Hematopoietic multipotent progenitor cell treated with erythropoietin and hydrocortisone succinate and interleukin-3 and kit ligand, for 17 days (in vitro differentiated cells): ENCODE measurements at places on chromosomes 4 and X.
A peak's percentile ranks its signal among the peaks of the same experiment; 100 is the strongest.

DNA sequence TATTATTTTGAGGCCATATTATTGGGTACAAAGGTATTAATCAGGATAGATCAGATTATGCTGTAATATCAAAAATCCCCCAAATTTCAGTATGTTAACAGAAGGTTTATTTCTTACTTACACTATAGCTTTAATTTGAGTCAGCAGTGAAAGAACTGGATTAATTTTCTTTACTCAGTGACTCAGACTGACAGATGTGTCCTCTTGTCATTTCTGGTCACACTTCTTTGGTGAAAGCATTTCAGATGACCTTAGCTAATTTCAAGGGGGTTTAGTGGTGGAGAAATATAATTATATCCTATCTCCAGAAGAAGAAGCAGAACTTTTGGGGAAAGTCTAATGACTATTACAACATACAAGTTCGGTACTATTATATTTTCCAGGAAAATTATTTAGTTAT, 12.4 kb downstream of the DDIT4L start:
- no peak for DNase-seq

- no peak for DNase-seq
Observed at GRCh38 chrX:119880076-119880475, 8.4 kb downstream of the NDUFA1 start.

DNA sequence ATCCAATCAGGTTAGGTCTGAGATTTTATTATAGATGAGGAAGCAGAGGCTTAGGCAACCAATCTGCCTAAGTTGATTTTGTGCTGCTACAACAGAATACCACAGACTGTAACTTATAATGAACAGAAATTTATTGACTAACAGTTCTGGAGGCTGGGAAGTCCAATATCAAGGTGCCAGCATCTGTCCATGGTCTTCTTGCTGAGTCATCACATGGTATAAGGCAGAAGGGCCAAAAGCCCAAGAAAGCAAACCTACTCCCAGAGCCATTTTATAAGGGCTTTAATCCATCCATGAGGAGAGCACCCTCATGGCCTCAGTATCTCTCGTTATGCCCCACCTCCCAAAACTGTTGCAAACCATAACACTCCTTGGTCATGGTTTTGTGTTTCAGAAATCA, 55.8 kb downstream of the GPAT3 start:
- no peak for DNase-seq

GRCh38 chrX:148049441-148049840, 68.3 kb downstream of the FMR1NB start:
- DNase-seq: peak; percentile 4

DNA sequence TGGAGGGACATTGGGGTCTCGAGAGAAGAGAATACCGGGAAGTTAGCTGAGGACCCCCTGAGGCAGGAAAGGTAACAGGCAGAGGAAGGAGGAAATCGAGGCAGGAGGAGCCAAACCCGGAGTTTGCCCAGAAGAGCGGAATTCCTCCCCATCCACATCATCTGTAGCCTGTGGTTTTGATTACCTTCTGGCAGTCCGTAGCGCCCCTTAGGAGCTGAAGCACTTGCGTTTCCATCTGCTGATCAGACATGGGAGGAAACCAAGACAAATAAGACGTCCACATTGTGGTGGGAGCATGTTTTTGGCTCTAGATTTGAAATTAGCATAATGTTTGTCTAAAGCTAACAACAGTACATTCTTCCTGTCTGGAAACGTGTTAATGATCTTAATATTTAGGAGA, 26.8 kb upstream of the HMX1 start:
- DNase-seq: no peak

- no peak for DNase-seq
Observed at GRCh38 chrX:117633277-117633676, 483.3 kb downstream of the KLHL13 start.

GRCh38 chrX:10237241-10237640, 80.5 kb downstream of the CLCN4 start:
- no peak for DNase-seq

GRCh38 chr4:177214935-177215334, 94.7 kb upstream of the NEIL3 start:
- no peak for DNase-seq

GRCh38 chr4:85939595-85939994, 420.3 kb downstream of the MAPK10 start:
- no peak for DNase-seq

- DNase-seq: peak; percentile 17
Observed at GRCh38 chrX:136608295-136608933, 39.5 kb upstream of the CD40LG start.

GRCh38 chrX:34275699-34276098, 143.6 kb upstream of the FAM47A start:
- DNase-seq: no peak

DNA sequence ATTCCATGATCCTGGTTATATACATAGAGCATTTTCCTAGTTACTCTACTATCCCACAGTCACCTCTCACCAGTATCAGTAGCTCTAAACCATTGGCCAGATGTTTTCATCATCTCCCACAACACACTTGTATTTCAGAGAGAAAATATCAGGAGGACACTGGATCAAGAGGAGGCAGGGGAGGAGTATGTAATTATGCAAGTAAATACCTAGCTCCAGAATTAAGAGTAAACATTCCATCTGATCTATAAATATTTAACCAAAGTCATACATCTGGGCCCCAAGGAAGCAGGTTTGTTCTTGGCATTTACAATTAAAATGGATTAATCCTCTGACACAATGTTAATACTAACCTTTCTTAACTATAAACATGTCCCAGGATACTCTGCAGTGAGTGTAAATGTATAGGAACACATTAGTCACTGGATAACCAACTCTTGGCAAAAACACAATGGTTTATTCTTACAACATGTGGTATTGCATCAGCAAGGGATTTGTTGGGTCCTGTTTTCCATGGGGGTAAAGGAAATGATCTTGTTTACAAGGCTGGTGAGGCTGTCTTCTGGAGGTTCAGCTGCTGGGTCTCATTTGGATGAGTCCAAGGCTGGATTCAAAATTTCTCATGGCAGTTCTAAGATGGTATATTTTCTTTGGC, 170.1 kb downstream of the ATG4A start:
- no peak for DNase-seq

DNA sequence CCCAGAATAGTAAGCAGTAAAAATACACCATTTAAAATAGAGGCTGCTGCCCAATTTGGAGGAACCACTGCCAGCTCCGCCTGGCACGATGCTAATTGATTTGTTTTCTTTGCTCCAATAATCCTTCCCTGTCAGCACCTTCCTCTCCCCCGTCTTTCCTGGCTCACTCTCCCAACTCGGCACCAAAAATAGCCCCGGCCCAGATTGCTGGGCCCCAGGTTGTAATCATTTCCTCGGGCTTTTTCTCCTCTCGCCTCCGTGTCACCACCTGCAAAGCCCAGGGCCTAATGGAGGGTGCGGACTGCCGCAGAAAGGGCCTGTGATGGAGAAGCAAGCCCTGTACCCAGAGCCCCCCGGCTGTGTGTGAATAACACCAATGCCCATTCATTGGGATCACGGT, 197.6 kb upstream of the PSAPL1 start:
- no peak for DNase-seq

DNA sequence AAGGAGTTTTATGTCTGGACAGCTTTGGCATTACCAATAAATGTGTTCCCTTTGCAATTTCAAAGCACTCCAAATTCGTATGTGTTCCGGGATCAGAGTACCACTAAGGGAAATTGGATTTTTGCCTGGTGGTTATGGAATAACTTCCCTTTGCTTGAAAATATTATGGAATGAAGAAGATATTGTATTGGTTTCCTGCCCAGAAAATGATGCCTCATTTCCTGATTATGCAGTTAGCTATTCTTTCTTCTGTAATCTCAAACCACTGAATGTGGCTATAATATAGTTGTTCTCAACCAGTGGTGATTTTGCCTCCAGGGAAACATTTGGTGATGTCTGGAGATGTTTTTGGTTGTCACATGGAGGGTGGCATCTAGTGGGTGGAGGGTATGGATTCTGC, 142.9 kb downstream of the PCDH7 start:
- no peak for DNase-seq

DNA sequence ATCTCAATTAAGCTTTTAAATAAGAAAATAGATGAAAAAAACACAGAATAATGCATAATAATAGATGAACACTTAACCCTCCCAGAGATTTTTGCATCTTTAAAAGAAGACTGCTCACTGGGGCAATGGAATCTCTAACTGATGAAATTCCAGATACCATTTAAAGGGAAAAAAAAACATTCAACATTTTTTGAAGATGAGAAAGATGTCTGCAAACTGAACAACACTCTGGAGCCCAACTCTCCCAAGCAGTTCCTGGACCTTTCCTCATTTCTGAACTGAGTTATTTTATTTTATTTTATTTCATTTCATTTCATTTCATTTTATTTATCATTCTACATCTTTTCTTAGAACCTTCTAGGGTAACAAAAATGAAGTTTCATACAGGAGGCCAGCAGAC, 90.7 kb downstream of the CORIN start:
- DNase-seq: no peak

- no peak for DNase-seq
Observed at GRCh38 chr4:2842687-2843262, 869 bp upstream of the ADD1 start.

- DNase-seq: no peak
Observed at GRCh38 chr4:53194727-53195126, 171.1 kb downstream of the SCFD2 start.

GRCh38 chrX:102835504-102836146, 101.4 kb upstream of the RAB40AL start:
- peak; percentile 55 for DNase-seq

DNA sequence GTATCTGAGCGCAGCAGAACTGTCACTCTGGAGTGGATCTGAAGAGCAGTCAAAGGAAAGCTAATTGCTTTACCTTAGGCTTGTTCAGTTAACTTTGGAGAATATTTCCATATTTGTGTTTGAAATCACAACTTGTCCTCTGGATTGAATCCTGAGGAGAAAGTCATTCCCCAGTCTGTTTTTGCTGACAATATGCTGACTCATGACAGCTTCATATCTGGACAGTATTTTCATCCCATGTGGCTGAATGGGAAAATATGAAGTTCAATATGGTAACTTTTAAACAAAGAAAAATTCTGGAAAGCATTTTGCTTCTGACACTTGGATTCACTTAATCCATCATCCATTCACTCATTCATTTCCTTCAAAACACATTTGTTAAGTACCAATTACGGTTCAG, 46.3 kb upstream of the MAGEC3 start:
- DNase-seq: no peak

DNA sequence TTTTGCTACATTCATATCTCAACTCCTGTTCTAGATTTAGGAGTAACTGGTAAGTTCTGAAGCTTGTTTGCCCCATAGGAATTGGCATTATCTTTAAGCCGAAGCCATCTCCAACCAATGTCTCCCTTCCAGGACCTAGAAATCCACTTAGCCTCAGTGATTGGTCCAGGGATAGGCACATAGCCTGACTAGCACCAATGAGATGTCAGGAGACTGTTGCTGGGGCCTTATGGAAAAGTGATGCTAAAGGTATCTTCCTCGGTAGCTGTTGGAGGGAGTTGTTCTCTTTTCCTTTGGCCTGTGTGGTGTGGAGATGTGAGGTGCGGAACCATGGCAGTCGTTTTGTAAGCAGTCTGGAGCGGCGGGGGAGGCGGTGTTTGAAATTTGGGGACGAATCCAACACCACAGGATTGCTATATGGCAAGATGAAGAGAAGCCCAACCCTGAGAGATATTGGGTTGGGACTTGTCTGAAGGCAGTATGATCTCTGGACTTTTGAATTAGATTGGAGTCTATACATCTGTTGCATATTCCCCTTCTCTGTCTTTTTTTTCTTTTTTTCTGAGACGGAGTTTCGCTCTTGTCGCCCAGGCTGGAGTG, 109.8 kb upstream of the ATP6AP2 start:
- no peak for DNase-seq

DNA sequence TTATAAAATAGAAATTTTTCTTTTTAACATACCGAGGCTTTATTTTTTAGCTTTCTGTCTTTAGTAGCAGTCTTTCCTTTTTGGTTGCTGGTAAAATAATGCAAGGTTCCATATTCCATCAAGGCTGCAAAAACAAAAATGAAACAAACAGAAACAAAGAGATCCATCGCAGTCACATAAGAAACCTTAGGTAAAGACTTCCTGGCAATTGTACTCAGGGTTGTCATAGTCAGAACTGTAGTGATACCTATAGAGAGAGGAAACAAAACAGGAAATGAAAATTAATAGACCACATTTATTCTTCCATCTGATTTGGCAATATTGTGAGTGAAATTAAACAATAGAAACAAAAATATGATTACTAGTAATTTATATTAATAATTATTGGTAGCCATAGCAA, 72.5 kb downstream of the GABRG1 start:
- DNase-seq: no peak

DNA sequence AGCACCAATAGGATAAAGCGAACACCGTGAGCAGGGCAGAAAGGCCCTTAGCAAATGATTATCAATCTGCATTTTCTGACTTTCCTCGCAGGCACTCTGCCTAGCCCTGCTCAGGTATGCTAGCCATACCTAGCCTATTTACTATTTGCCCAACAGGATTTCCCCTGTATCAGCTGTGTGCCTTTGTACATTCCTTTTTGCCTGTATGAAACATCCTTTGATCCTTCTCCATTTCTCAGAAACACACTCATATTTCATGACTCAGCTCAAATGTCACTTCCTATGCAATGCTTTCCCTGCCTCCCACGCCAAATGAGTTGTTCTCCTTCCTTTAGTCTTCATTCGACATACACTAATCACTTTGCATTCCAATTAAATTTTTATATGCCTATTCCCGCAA, 37.2 kb downstream of the PCDH7 start:
- DNase-seq: no peak

- no peak for DNase-seq
Observed at GRCh38 chr4:147805946-147806345, 74.1 kb downstream of the ARHGAP10 start.

DNA sequence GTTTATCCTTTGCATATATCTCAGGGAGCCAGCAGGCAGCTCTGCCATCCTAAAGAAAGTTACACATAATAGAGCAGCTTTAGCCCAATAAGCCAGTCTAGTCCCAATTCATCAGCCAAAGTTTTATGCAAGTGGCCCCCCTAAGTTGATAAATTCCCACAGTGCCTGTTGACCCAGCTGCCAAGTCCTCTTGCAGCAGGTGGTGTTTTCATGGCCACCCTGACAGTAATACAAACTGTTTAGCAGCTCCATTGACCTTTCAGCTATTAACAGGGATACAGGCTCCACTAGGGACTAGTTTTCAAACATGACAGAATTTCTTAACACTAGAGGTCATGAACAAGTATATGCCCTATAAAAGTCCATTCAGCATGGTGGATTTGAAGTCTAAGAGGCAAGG, 77.5 kb downstream of the HHIP start:
- DNase-seq: no peak

GRCh38 chr4:11130195-11130970, 298.3 kb downstream of the HS3ST1 start:
- no peak for DNase-seq
